T-helper 1 cell (primary cell): ENCODE measurements at places on chromosomes 3 and 15.
A peak's percentile ranks its signal among the peaks of the same experiment; 100 is the strongest.

- DNase-seq: no peak
Measured at GRCh38 chr3:100963041-100963440, 30.2 kb downstream of the ABI3BP start.

DNA sequence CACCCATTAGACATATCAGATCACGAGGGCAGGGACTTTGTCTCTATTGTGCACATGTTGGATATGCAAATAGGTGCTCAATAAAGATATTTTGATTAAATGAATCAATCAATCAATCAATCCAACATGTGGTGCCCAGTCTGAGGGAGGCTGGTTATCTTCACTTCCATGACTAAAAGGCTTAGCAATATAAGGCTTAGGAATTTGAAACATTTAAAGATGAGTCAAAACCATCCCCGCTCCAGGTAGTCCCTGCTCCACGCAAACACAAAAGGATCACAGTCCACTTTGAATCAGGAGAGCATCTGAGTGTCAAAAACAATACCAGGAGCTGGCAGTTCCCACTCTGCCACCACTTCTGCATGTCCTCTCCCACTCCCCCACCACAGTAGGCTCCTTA, 25.8 kb upstream of the PRICKLE2 start:
- DNase-seq: no peak

DNA sequence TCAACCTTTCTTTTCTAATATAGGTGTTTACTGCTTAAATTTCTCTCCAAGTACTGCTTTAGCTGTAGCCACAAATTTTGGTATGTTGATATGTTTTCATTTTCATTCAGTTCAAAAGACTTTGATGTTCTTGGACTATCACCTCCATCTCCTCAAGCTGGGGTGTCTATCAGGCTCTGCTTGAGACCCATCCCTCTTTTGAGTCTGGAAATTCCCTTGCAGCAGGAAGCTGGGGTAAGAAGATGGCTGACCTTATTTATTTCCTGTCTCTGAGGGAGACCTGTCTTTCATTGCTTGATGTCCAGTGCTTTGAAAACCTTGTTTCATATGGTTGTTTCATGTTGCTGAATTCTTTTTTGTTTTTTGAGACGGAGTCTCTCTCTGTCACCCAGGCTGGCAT, 60.5 kb upstream of the ADPGK start:
- no peak for DNase-seq

GRCh38 chr3:65936908-65937638, 101.6 kb downstream of the MAGI1 start:
- no peak for DNase-seq

- no peak for DNase-seq
Measured at GRCh38 chr3:8421267-8421666, 80.4 kb upstream of the LMCD1 start.

DNA sequence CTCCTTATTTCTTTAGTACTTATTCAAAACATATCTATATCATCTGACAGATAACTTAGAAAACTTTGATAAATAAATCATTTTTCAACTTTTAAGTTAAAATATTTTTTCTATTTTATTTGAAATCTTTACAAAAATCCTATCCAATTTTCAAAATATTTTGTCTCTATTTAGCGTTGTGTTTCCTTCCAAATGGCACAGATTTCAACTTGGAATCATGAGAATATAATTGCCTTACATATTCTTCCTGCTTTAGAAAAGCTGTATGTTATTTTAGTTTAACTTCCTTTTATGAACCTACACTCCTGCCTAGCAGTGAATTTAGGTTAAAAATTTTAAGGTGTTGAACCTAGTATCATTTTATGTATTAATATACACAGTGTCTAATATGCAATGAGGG, 38.2 kb downstream of the BCHE start:
- no peak for DNase-seq

DNA sequence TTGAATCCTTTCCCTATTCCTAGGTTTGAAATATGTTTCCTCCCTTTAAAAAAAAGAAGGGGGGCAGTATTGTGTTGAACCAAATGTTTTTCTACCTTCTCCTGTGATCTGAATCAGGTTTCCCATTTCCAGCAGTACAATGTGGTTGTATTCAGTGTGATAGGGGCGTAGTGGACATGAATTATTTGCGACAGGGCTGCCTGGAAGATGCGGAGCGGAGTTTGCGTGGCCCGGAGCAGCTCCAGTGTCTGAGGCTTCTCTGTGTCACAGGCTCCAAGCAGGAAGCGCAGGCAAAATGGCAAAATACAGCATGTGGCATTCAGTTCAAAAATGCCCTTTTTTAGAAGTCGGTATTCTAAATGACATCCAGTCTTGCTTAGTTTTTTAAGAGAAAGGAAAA, 154.4 kb downstream of the PGPEP1L start:
- DNase-seq: peak; percentile 26

DNA sequence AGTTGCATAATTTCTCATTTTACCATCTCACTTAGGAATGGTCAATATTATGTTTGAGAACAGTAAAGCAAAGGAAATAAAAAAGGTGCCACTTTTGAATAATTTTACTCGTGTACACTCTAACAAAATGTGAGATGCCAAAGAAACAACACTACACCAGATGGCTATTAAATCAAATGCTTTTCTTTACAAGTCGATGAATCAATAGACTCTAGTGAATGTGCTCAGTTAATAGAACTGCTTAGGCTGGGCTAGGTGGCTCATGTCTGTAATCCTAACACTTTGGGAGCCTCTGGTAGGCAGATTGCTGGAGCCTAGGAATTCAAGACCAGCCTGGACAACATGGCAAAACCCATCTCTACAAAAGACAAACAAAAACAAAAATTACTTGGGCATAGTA, 87.9 kb downstream of the ZNF609 start:
- DNase-seq: no peak

DNA sequence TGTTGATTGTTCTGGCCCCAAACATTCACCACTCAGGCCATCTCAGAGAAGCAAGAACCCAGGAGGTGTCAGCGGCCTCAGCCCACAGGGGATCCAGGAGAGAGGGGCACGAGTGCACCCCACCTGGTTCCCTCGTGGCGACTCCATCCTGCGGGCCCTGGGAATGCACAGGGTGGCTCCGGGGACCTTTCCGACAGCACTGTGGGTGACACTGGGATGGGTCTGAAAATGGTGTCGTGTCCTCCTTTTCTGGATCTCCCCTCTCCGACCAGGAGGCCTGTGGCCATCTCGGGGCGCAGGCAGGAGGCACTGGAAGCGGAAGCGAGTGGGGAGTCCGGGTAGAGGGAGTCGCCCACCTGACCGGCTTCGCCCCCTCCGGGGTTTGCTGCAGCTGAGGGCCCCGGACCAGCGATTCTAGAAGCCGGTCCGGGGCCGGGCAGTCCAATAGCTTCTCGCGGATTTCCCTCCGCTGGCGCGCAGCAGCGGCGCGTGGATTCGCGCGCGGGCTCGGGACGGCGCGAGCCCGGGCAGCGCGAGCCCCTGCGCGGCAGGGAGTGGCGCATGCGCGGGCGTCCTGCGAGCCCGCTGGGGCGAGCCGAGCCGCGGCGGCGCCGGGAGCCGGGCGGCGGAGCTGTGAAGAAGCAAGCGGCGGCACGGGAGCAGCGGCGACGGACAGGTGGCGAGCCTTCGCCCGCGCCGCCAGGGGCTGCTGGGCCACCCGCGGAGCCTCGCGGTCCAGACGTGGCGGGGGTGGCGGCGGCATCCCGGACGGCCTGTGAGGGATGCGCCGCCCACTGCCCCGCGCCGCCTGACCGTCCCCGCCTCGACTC, at the start of gene DOCK3:
TSS of gene DOCK3 (plus strand) at position 579 of the 830 bp plus-strand sequence. CDS start 337 bp downstream, outside the sequence.
- DNase-seq: peak; percentile 51

- DNase-seq: no peak
Measured at GRCh38 chr15:64746356-64746755, 29.0 kb downstream of the RBPMS2 start.
